Right lobe of liver (tissue), 6 donors: ENCODE measurements at places on chromosomes 1 and 21. TPM values are rescaled to one million over a fixed set of nuclear protein-coding genes. Genes with fewer than 3 reads are reported as not detected.

CR1 gene
- 1.1 TPM for total RNA-seq

SLC30A1 gene
- 70.6 TPM for total RNA-seq

DNA sequence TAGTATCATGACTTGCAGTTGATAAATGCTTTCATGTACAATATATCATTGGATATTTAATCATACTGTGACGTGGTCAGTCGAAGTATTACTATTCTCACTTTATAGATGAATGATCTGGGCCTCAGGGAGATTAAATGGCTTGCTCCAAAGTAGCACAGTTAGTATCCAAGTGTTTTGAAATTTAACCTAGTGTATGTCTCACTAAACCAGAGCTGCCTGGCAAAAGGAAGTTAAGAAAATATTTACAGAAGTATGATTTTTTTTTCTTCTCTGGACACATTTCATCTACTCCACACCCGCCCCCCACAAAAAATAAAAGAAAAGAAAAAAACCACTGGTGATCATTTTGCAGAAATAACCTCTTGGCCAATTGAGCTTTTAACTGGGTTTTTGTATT is 71.9 kb upstream of the CXADR start:
- no peak for DNase-seq

DNA sequence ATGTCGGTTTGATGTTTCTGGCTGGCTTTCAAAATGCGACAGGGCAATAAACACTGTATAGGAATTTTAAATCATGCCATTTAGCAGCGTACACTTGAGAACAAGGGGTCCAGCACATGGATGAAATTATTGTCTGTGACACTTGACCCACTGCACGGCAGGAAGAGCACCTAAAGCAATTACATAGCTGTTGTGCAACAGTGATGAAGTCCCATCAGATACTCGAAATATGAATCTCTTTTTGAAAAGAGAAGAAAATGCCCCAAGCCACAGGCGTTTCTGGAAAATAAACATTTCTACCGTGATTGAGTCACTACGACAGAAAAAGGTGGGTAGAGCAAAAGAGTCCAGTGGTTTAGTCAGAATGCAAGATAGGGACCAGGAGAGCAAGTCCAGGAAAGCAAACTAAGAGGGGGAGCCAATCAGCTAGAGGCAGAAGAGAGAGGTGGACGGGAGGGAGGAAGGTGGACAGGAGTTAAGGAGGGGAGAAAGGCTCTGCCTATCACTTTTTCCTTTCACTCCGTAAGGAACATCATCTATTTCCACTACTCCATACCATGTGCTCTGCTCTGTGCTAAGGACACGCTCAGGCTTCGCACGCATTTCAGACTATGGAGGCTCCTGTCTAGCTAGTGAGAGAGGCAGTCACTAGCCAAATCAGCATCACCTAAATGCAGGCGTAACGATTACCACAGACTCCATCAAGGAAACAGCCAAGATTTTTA is 6.4 kb downstream of the DSCAM start:
- no peak for DNase-seq

DNA sequence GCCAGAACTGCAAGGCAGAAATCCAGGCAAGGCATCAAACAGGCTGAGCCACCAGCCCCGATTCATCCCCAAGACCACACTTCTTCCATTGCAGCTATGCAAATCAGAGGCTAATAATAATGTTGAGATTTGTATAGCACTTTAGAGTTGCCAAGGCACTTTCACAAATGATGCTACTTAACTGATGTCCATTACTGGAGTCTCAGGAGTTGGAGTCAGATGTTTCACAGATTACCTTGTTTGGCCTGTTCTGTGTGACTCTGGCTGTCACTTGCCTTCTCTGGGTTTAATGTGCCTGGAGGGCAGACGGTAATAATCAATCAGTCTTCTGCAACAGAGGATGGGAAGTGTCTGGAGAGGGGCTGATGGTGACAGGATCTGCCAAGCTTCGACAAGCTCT is 40.8 kb upstream of the MPZL1 start:
- DNase-seq, result no peak
